Activated CD4-positive, CD25-positive, alpha-beta regulatory T cell (primary cell): ENCODE measurements at places on chromosomes 16 and 17.

DNA sequence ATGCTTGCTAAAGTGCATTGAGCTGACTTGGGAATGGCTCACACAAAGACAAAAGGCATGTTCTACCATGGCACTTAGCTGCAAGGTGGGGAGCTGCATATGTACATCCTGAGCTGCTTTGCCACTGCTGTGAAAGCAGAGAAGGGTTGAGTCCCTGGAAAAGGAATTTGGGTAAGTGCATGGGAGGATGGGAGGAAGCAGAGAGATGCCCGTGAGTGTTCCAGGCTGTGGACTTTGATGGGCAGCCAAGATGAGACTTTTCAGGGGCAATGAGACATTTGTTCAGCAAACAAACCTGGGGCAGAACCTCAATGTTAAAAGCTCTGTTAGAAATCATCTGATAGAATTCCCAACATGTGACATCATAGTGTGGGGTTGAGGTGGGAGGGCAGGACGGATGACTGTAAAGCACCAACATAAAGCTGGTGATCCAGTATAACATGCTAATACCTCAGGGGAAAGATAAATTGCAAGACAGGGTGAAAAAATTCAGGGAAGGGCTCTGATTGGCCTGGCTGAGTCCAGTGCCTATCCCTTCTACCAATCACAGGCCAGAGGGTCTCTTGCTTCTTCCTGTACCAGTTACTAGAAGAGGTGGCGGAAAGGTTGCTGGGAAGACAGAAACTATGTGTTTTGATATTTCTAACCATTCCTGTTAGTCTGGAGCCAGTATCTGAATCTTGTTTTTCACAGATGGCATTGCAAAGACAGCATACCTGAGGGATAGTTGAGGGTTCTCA lies 163.2 kb downstream of the UTP18 start:
- DNase-seq: no peak

DNA sequence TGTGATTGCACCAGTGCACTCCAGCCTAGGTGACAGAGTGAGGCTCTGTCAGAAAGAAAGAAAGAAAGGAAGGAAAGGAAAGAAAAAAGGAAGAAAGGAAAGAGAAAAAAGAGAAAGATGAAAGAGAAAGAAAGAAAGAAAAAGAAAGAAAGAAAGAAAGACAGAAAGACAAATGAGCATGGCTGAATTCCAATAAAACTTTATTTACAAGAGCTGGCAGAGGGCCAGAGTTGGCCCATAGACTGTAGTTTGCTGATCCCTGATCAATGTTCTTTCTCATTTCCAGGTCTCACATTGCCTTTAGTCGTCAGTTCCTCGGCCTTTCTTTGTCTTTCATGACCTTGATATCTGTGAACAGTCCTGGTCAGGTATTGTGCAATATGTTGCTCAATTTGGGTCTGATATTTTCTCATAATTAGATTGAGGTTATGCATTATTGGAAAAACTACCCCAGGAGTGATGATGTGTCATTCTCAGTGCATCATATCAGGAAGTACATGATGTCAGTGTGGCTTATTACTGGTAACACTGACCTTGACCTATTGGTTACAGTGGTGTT lies 68.5 kb upstream of the MED9 start:
- DNase-seq: no peak

GRCh38 chr17:7707446-7707845 lies 2.4 kb downstream of the EFNB3 start:
- DNase-seq: no peak

GRCh38 chr17:49450735-49451134 lies 36.1 kb upstream of the PHB1 start:
- no peak for DNase-seq

DNA sequence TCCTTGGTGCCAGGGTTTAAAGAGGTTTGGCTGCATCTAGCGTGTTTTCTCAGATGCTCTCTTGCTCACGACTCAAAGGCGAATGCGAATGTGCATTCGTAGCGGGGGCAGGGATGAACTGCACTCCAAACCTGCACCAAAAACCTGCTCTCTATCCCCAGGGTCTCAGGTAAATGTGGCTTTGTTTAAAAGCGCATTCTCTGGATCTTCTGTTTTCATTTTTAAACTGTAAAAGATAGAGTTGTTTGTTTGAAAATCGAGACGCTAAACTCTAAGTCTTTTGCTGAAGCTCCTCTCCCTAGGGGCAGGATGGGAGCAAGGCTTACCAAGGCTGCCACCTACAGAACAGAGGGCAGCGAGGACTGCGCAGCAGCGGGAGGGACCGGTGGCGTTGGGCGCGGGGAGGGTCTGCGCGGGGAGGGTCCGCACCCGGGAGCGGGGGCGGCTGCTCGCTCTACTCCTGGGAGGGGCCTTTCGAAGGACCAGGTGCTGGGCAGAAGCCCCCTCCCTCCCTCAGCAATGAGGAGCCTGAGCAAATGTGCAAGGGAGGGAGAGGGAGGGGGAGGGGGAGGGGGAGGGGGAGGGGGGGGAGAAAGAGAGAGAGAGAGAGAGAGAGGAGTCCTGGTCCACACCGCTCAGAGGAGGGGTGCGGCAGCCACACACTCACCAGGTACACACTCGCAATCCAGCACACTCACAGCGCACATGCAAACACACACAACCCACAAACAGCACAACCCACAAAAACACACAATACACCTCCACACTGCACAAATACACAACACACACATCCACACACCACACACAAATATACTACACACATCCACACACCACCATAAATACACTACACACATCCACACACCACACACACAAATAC lies 142.8 kb downstream of the GRIN2A start:
- no peak for DNase-seq

- DNase-seq: peak; percentile 74
Observed at GRCh38 chr16:28291651-28292626, at the start of gene SBK1. SBK1 (plus strand) TSS chr16:28292525; CDS start chr16:28317392, 24,867 bp downstream.

- no peak for DNase-seq
Observed at GRCh38 chr17:8832711-8833352, 33.7 kb upstream of the MFSD6L start.

DNA sequence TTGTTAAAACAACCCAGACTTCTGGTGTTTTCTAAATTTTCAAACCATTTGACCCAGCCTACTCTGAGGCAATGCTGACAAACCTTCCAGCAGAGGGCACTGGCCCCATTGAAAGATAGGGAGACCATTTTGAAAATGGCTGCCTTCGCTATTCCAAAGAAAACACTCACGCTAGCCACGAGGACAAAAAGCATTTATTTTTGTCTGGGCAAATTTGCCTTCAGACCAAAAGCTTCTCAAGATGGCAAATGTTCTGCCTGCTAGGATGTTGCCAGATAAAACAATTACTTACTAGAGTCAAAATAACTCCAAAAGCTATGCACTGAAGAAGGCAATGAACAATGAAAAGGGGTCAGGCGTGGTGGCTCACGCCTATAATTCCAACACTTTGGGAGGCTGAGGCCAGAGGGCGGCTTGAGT lies 296.7 kb upstream of the IRX5 start:
- DNase-seq: no peak

- DNase-seq: no peak
Observed at GRCh38 chr16:31134091-31134571, 1.4 kb downstream of the PRSS8 start.

- no peak for DNase-seq
Observed at GRCh38 chr17:20072692-20072992, 63.5 kb downstream of the SPECC1 start.

GRCh38 chr16:15830832-15831451 lies 25.9 kb downstream of the MYH11 start:
- no peak for DNase-seq

- DNase-seq: no peak
Observed at GRCh38 chr17:77354670-77355455, 214.1 kb downstream of the SEC14L1 start.

GRCh38 chr17:62966426-62967204 lies 580 bp downstream of the TANC2 start:
- no peak for DNase-seq

DNA sequence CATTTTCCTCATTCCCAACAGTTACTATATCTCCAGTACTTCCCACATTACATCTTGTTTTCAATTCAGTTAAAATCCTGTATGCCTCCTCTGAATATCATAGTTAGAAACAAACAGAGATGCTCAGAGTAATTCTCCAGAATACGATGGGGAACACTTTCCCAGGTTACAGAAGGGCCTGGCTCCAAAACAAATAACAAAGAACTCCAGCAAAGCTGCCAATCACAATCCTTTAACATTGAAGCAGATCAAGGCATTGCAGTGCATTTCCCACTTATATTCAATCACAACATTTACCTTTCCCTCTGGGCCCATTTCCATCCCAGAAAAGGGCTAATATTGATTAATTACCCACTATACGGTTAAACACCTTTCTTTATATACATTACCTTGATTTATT lies 29.4 kb upstream of the PMFBP1 start:
- no peak for DNase-seq

GRCh38 chr16:56795011-56795410 lies 65.1 kb downstream of the NUP93 start:
- no peak for DNase-seq

DNA sequence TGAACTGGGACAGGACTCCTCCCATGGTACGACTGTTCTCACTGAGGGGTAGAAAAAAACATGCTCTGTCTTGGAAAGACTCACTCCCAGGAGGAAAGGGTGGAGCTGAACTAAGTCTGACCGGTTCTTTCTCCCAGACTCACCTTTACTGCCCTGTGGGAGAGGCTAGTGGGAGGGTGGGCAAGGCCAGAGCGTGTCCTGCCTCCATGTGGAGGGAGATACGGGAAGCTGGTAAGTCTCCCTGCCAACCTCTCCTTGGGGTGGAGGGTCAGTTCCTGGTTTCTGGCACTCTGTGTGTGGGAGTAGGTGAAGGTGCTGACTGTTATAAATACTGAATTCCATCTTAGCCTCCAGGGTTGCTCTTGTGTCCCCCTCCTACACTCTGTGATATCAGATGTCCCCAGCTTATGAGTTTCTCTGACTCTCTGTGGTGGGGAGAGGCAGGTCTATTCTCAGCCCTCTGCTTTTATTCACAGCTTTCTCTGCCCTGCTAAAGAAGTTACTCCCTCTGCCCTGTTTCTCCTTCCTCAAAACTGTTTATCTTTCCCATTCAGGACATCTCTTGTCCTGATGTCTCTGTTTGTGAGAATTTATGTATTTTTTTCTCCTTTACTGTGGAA lies 26.9 kb upstream of the FAM20A start:
- no peak for DNase-seq

DNA sequence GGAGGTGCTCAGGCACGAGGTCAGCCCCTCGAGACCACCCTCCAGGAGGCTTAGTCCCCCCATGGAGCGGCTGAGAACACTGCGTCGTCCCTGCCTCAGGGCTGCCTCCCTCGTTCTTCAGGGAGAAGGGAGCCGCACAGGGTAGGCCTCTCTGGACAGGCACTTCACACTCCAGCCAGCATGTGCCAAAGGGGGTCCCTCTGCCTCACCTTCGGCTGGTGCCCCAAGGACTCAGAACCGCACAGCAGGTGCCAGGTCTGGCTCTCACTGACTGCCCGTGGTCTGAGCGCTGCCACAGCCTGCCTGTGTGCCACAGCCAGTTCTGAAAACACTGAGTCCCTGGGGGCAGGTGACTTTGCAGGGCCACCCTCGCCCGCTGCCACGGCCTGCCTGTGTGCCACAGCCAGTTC lies 7.1 kb downstream of the P2RX5 start:
- DNase-seq: no peak

DNA sequence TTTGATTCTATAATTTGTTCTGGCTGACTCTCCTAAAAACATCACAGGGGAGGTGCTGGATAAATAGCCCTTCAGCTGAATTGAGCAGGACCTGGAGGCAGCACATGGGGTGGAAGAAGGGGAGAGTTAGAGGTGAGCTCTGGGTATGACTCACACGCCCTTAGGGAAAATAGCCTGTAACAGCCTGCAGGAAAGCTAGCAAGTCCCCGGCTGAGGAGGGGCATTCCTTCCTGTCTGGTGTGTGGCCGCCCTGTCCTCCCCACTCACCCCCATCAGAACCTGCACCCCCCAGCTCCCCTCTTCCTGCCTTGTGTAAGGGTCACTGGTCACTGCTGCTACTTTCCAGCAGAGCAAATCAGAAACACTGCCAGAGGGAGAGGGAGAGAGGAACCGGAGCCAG lies 187.4 kb downstream of the C16orf95 start:
- no peak for DNase-seq

DNA sequence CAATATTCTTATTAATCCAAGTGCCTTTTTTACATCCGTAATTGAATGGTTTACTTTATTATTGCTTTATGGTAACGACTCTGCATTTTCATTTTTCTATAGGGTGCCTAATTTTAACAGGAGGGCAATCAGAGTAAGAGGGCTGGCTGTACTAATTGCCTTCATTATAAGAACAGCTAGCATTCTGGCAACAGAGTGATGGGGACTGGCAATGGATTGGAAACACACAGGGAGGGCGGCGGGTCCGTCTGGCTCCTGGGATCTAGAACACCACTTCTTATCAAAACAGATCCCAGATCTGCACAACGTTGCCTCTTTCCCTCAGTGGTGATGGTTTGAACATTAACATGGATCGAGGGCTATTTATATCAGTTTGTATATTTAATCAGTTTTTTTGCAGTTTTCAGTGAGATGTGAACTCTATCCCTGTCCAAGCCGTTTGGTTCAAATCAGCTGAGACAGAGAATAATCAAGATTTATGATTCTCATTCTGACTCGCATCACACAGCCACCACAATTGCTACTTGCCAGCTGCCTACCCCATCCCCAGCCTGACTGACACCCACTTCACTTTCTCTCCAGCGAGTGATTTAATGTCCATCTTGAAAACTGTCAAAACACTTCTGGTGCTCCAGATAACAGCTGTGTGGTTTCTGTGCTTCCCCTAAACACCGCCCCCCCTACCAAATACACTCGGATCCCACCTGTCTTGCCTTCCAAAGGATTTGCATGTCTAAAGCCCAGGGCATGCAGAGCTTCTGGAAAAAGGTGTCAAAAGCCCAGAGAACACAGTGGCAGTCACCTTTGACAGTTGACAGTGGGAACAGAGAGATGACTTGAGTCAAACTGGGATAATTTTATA lies 327.9 kb downstream of the HS3ST4 start:
- DNase-seq: no peak

- DNase-seq: no peak
Observed at GRCh38 chr16:68257251-68257905, 6.9 kb upstream of the SLC7A6 start.

DNA sequence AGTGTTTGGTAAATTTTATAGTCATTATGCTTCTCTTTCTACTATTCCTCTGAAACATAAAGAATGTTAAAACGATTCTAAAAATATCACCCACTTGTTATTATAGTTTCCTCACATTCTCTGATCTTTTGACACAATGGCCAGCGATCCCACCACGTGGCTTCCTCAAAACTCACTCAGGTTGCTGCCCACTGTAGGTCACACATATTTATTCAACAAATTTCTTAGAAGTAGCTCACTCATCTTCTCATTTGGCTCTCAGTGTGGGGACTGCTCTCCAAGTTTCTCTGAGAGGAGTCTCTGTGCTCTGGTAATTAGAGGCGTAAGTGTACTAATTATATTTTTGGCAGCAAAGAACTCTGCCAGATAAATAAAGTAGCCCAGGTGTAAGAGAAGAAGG lies 465.4 kb downstream of the CDH11 start:
- no peak for DNase-seq

GRCh38 chr16:68798398-68798797 lies 44.9 kb upstream of the TANGO6 start:
- DNase-seq: no peak

GRCh38 chr16:54283725-54284318 lies 2.8 kb downstream of the IRX3 start:
- DNase-seq: no peak
